ENCODE measurements at places on chromosomes 2 and 18. TPM values are rescaled to one million over a fixed set of nuclear protein-coding genes. Genes with fewer than 3 reads are reported as not detected.

TTN gene
- under 0.01 TPM for total RNA-seq

GULP1 gene
- total RNA-seq, result 39.2 TPM

HNMT gene
- 1.1 TPM for total RNA-seq

TCF23 gene
- under 0.01 TPM for total RNA-seq

GNLY gene
- not detected for total RNA-seq

TMEM37 gene
- not detected for total RNA-seq

ALPG gene
- total RNA-seq, result not detected

DOCK10 gene
- under 0.01 TPM for total RNA-seq

VIT gene
- total RNA-seq, result not detected

CD8B gene
- total RNA-seq, result not detected

GATA6 gene
- 2.9 TPM for total RNA-seq

LIPG gene
- 9.5 TPM for total RNA-seq

PARD6G gene
- total RNA-seq, result 12.4 TPM

DSG1 gene
- total RNA-seq, result 0.64 TPM

RFTN2 gene
- under 0.01 TPM for total RNA-seq

SCG2 gene
- 0.13 TPM for total RNA-seq

B4GALT6 gene
- total RNA-seq, result 2.4 TPM

UGT1A10 gene
- not detected for total RNA-seq

MAP3K19 gene
- not detected for total RNA-seq

LHCGR gene
- not detected for total RNA-seq

MGAT4A gene
- total RNA-seq, result 6.0 TPM

LRRC30 gene
- total RNA-seq, result not detected

CCDC141 gene
- total RNA-seq, result not detected

BOK gene
- total RNA-seq, result 19.5 TPM

KCNG2 gene
- not detected for total RNA-seq

CNDP1 gene
- not detected for total RNA-seq

KRTCAP3 gene
- 29.1 TPM for total RNA-seq
